Ovary (tissue), 10 donors: ENCODE measurements at places on chromosomes 2 and 18. TPM values are rescaled to one million over a fixed set of nuclear protein-coding genes. Genes with fewer than 3 reads are reported as not detected.

DNA sequence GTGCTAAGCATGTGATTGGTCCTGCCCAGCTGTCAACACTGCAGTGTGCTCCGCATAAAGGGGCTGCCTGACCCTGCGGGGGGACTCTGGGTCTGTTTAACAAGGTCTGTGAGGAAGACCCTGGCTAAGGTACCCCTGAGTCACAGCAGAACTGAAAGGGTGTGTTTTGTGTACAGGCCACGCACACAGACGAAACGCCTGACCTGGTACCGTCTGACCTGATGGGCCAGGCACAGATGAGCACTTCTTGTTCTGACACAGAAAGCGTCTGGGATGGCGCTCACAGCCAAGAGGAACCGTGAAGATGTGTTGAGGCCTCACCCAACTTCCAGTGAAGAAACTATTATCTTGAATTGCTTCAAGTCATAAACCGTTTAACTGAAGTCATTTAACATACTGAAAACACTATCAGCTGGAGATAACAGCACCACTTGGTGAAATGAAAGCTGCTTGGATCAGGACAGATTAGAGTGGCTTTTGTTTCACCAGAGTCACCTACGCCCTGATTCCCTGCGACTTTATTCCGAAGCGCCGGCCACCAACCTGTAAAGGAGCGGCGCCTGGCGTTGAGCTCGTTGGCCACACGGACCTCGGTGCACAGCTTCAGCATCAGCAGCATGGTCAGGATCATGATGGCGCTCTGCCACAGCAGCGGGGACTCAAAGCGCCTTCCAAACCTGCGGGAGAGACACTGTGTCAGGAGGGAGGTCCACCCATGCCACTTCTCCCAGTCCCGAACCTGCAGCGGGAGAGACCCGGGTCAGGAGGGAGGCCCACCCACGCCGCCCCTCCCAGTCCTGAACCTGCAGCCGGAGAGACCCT is 8.5 kb downstream of the SLC66A2 start:
- H3K27ac ChIP-seq: no peak overlapping the region
- peaks cover 11% of the 10 kb centered on the region for H3K4me1 ChIP-seq
- H3K27me3 ChIP-seq: no peaks in the 10 kb centered on the region

- DNase-seq: no peak
- H3K36me3 ChIP-seq: no peaks in the 10 kb centered on the region
- no peak overlapping the region for H3K27ac ChIP-seq
- H3K4me1 ChIP-seq: no peaks in the 10 kb centered on the region
Observed at GRCh38 chr2:173658946-173659371, 304.3 kb downstream of the CDCA7 start.

DNA sequence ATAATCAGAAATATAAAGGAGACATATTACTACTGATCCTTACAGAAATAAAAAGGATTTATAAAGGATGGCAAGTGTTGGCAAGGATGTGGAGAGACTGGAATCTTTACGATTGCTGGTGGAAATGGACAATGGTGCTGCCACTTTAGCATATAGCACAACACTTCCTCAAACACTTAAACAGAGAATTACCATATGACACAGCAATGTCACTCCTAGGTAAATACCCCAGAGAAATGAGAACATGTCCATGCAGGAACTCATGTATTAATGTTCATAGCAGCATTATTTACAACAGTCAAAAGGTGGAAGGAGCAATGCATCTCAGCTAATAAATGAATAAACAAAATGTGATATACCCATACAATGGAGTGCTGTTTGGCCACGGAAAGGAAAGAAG is 137.5 kb downstream of the NDUFA10 start:
- H3K4me1 ChIP-seq: peaks cover under 1% of the 10 kb centered on the region
- no peaks in the 10 kb centered on the region for H3K27me3 ChIP-seq
- H3K4me3 ChIP-seq: no peak overlapping the region

SPP2 gene
- total RNA-seq: not detected

FBXO48 gene
- total RNA-seq: 0.83 TPM

LYPD6 gene
- total RNA-seq: 2.1 TPM
